ENCODE measurements at places on chromosomes 7 and 10.
A peak's percentile ranks its signal among the peaks of the same experiment; 100 is the strongest.

DNA sequence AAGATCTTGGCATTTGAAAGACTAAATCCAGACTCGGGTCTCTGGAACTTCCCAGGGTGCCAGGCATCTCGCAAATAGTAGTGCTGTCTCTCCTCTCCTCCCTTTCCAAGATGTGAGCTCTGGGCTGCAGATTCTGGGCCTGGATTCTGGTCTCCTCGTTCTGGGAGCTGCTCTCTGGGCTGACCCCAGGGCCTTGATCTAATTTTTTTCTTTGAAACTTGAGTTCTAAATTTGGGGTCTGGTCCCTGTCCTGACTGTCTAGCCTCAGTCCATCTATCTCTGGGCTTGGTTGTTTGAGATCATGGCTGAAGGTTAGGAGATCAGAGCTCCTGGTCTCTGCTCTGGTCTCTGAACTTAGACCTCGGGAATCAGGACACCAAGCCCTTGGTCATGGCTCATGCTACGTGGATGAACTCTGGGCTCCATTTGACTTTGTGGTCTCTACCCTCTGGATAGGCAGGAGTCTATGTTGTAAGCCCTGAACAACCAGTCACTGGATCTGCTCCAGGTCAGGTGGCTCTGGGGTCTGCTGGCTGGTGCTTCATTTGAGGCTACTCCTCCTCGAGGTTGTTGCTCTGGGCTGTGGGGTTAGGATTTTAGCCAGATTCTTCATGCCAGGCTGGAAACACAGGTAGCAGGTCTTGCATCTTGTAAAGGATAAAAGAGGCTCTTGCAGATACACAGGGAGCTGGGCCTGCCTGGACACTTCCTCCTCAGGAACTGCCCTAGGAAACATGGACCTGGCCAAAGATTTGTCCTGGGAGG lies 8.0 kb upstream of the MBL2 start:
- no peak for DNase-seq

- DNase-seq: no peak
Observed at GRCh38 chr10:103699611-103700435, 155.6 kb downstream of the SH3PXD2A start.

DNA sequence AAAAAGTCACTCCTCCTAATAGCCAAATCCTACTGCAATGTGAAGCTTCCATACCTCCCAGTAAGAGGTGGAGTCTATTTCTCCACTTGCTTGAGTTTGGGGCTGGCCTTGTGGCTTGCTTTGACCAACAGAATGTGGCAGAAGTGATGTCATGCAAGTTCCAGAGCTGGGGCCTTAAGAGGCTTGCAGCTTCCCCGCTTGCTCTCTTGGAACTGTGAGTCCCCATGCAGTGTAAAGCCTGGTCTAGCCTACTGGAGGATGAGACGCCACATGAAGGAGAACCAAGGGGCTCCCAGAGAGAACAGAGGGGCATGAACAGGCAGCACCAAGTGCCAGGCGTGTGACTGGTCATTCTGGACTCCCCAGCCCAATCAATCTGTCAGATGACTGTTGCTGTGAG lies 58.6 kb upstream of the OPALIN start:
- peak; percentile 29 for DNase-seq

- peak; percentile 91 for DNase-seq
Observed at GRCh38 chr7:90595801-90596670, at the start of gene CDK14. TSS of gene CDK14 (plus strand) at chr7:90596321. CDS start at chr7:90596628, 307 bp downstream.

DNA sequence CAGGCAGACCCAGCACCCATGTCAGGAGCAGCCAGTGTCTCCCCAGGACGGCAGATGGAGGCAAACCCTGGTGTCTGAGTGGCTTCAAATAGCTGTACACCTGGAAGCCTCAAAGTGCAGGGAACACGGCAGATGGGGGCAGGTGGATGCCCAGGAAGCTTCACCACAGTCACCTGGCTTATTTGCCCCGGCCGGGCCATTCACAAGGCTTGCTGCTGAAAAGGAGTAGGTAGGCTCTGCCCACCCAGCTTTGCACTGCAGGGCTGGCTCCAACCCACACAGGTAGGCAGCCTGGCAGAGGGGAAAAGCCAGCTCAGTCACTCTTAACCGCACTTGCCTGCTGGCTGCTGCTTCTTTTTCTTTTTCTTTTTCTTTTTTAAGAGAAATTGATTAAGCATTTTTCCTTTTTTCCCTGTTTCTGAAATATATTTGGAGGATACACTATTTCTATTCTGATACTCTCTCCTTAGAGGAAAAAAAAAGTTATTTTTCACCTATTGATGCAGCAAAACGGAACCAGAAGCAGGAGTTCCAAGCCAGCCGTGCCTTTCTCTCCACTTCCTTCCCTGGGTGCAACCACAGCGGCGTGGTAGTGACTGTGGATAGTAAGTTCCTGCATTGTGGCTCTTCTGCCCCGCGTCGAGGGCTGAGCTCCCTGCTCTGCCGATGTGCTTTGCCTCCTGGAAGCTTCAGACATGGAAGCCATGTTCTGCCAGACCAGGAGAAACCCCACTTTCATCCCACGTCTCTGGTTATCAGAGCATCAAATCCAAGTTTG lies 118.3 kb downstream of the KLF6 start:
- peak; percentile 80 for DNase-seq

DNA sequence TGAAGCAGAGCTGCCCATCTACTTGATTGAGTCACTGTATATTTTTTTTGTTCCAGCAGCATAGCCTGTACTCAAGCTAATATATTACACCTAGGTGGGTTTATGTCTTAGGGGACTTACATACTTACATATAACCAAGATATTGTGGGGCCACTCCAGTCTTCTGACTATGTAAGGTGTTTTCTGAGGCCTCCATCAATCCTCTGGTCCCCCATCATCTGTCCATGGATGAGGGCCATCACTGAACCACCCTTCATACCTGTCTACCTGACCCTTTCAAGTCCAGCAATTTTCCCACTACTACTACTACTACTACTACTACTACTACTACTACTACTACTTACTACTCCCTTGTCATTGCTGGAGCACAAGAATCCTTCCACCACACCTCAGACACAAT lies 3.2 kb upstream of the FAM241B start:
- no peak for DNase-seq

DNA sequence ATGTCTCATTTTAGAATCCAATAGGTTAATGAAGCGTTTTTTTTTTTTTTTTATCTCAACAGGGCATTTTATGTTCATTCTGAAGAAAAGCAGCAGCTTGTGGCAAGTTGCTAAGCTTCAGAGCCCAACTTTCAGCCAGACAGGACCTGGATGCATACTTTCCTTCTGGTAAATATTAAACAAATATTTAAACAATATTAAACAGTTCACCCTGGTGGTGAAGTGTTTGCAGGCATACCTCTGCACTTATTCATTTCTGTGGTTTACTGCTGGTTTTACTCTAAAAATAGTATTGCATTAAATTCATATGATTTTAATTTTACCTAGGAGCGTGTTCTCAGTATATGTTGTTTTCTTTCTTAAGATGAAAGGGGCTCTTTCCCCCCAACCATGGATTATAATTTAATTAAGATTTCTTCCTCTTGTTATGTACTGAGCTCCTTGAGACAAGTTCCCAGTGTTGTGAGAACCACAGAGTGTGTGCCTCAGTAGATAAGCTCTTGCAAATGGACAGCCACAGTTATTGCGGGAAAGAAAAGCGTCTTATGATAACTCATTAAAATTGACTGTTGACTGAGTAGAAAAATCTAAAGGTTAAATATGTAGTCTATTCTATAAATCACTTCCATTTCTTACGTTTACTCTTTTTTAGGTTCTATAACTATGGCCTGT lies 155.8 kb downstream of the MALRD1 start:
- peak; percentile 31 for DNase-seq

- DNase-seq: no peak
Observed at GRCh38 chr10:132891368-132891767, 51.0 kb downstream of the CFAP46 start.

DNA sequence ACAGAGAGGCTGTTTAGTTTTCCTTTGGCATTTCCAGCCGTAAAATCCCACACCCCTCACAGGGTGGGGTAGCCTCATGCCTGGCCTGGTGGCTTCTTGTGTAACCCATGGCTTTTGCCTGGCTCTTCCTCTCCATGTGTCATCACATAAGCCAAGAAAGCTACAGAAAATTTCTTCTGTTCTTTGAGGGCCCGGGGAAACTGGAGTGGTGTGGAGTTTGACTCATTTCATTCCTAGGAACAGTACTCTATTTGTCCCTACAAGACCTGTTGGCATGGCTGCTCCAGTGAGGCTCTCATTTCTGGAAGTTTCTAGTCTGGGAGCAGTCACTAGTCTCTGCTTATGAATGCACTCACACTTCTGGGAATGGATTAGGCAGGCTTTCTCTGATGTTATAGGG lies 523.9 kb downstream of the SUGCT start:
- no peak for DNase-seq

- peak; percentile 69 for DNase-seq
Observed at GRCh38 chr10:112115781-112116385, 67.7 kb downstream of the GPAM start.

DNA sequence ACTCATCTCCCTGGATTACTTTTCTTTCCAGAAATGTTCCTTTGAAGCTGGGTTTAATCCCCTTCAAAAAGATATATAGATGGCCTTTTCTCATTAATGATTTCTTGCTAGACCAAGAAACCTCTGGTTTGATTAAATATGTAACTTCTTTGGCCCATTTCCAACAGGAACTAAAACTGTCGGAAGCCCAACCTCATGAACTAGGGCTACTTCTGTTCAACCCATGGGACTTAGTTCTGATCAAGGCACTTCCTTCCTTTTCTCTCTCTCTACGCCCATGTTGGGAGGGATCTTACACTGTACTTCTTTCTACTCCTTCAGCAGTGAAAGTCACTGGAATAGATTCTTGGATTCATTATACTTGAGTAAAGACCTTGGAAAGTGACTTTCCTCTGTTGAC lies 83.6 kb downstream of the TMEM106B start:
- no peak for DNase-seq

DNA sequence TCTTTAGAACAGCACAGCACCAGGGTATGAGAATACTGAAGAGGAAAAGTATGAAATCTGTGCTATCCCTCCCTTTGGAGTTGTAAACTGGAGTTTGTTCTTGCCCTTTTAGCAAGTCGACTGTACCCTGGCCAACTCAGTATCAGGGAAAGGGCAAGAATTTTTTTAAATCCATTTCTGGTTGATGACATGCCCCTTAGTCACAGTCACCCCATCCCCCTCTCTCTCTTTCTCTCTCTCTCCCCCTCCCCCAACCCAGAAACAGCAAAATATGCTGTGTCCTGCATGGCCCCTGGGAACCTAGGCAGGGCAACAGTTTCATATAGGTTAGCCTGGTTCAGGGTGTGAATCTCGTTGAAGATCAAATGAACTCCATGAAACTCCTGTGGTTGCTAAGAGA lies 177.7 kb upstream of the ADO start:
- DNase-seq: peak; percentile 12
